ENCODE measurements at places on chromosomes 16 and 17.

DNA sequence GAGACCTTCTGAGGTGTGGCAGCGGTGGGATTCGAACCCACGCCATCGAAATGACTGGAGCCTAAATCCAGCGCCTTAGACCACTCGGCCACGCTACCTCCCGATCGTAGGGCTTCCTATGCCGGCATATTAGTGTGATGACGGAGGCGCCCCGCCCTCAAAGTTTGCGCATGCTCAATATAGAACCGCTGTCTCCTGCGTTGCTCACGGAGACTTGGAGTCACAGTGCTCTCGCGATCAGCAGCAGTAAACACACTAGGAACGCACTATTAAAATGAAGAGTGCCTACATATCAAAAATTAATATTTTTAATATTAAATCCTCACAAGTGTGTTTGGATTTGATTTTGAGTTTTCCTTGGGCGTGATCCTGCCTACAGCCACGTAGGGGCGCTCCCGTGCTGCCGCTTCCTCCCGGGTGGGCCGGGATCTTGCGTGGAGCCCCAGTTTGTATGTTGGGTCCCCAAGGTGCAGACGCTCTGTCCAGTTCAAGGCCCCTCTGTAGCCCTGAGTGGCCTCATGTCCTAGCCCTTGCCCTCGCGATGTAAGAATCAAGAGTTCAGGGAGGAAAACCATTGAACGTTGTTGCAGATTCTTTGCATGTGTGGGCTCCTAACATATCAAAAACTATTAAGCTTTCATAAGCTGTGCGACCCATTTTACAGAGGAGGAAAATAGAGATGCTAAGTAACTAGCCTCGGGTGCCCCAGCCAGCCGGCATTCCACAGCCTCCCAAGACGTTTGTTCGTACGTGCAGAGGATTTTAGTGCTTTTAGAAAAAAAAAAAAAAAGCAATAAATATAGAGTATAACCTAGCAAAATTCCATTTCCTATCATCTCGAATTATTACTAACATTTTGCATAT, 10.2 kb upstream of the EEF2K start:
- DNase-seq = peak; percentile 53

DNA sequence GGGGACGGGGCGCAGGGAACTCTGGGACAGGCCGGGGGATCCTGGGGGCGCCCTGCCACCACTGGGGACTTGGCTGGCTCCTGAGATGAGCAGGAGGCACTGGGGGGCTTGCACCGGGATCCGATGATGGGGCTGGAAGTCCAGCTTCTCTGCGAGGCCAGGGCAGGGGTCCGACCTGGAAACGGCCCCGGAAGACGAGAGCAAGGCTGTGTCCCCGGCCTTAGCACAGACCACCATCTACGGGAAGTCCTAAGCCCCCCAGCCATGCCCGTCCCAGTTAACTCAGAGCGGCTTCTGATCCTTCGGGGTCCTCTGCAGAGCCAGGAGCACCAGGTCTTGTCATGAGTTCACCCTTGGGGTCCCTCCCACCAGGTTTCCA, 573 bp downstream of the CDT1 start:
- no peak for DNase-seq

- peak; percentile 49 for DNase-seq
Measured at GRCh38 chr17:4412933-4413831, 20.6 kb upstream of the SPNS3 start.

GRCh38 chr17:45135978-45136791, 698 bp downstream of the ACBD4 start:
- no peak for DNase-seq

- no peak for DNase-seq
Measured at GRCh38 chr16:81583893-81584631, 139.5 kb downstream of the CMIP start.

- DNase-seq = no peak
Measured at GRCh38 chr17:82568997-82569393, 49.5 kb downstream of the FOXK2 start.

DNA sequence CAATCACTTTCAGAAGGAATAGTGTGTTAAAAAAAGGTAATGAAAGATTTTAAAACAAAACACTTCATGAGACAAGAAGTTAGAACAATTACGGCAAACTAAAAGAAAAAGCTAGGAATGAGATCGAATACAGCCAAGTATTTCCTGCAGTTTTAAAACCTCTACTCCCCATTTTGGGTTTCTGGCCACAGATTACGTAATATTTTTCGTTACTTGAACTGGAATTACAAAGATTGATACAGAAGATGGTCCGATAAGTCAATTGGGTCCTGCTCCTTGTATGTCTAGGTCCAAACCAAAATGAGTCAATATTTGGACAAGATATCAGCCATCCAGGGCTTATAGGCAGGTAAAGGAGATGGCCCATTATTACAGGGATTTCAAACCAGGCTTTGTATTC, 52.2 kb downstream of the SIAH1 start:
- no peak for DNase-seq

- DNase-seq = no peak
Measured at GRCh38 chr17:3801792-3802191, 804 bp upstream of the ITGAE start.

DNA sequence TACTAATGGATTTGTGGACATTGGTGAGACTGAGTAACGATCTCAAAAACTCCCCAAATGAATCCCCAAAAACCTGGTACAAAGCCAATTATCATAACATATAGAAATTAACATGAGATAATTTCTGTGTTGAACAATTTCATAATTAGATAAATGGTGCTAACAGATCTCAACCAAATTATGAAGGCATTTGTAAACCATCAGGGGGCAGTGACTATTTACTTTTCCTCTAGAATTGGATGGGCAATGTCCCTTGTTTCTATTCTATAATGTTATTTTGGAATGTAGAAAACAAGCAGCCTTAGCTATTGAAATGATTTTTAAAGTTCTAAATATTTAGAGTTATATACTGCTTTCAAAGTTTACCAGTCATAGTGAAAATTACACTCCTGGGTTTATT, 57.8 kb downstream of the MYH10 start:
- no peak for DNase-seq

DNA sequence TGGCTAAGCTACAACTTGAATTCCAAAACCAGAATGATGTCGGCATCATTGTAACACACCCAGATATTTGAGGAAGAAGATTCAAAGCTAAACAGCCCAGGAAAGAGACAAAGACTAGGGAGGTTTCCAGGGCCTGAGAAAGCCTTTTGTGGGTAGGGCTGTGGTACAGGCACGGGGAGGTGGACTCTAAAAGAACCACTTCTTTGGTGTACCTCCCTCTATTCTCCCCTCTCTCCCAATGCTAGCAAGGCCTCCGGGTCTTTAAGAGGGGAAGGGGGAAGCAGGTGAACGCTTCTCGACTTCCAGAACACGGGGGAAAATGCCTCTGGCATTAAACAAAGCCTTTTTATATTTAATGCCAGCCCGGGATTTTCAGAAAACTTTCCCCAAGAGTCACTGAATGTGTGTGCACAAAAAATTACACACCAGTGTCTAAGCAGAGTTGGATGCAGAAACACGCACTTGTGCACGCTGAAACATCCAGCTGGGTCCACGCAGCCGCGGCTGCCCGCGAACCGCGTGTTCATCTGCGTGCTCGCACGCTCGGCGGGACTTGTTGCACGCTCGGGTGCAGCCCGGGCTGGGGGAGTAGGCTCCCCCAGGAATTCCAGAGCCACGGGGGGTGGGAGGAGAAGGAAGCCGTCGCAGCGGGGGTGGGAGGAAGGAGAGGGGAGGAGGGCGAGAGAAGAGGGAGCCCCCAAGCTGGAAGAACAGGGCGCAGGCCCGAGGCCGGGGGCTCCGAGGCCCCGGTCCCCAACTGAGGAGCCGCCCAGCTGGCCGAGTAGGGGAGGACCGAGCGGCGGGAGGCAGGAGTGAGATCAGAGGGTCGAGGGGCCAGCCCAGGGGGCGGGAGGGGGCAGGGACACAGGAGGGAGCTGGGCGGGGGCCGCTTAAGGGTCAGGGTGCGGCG, 20.1 kb upstream of the ZNF423 start:
- no peak for DNase-seq

DNA sequence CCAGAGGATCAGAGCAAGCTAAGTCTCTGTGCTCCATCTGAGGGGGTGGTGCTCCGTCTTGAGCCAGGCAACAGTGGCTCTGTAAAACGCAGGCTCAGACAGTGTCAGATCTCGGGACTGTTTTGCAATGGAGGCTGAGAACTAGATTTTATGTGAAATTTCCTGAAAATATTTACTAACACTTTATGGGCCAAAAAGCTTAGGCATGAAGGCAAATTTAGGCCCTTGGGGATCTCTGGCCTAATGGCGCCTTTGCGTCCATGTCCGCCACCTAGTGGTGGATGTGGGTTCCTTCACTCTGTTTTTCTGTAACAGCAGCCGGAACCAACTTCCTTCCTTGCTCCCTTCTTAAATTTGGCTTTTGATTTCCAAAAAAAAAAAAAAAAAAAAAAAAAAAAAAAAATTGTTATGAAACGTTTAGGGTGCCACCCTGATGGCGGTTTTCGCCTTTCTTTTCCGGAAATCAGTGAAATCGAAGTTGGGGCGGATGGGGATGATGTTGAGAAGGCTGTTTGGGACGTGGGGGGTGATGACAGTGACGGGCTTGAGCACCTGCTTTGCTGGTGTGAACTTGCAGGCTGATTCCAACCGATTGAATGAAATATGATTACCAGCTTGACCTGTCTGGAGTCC, 14.0 kb upstream of the ELAC2 start:
- no peak for DNase-seq

DNA sequence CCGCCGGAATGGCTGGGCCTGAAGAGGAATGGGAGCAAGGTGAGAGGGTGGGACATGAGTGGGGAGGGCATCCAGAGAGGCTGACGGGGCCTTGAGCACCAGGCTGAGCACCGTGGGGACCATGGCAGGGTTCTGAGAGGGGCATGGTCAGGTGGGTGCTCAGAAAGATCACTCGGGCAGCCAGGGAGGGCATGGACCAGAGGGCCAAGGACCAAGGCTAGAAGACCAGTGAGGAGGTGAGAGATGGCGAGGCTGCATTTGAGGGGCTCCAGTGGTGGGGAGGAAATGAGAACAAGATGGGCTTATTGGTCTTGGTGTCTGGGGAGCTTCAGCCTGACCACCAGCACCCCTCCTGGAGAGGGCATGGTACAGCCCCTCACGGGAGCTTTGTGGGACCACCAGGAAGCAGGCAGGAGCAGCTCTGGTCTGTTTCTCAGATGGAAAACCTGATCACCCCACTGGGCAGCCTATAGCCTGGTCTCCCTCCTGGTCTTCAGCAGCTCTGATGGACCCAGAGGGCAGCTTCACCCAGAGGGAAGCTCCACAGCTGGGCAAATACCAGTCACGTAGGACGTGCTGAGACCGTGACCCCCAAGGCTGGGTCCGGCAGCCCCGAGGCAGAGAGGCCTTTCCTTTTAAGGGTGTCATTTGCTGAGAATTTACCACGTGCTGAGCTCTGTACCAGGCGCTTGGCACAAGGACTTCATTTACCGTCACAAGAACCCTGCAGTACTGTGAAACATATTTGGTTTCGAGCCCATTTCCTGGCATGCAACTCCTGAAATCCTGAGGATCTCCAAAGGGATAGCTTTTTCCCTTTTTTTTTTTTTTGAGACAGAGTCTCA, 11.4 kb upstream of the NCBP3 start:
- DNase-seq = no peak

DNA sequence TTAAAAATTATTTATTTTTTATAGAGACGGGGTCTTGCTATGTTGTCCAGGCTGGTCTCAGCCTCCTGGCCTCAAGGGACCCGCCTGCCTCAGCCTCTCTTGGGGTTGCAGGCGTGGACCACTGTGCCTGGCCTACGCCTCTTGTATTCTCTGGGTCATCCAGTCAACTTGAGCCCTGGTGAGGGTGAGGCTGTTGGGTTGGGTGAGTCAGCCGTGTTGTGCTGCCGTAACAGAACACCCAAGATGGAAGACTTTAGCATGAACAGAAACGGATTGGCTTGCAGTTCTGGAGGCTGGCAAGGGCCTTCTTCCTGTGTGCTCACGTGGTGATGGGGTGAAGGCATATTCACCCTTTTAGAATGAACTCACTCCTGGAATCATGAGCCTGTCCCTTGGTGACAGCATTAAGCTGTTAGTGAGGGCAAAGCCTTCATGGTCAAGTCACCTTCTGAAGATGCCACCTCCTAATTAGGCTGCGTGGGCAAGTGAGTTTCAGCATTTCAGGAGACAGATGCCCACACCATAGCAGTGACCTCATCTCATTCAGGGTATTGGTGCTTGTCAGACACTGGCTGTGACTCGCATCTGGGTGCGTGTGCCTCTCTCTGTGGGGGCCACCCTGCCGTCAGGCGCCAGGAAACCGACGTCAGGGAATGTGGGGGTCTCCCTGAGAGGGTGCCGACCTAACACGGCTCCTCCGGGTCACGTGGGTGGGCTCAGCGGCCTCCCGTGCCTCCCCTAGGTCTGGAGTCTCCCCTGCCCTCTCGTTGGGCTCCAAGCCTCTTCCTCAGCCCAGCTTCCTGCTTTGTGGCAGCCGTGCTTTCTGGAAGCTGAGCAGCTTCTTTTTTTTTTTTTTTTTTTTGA, 49.8 kb downstream of the WDR45B start:
- no peak for DNase-seq

- no peak for DNase-seq
Measured at GRCh38 chr17:80447790-80448189, 28.6 kb downstream of the NPTX1 start.

DNA sequence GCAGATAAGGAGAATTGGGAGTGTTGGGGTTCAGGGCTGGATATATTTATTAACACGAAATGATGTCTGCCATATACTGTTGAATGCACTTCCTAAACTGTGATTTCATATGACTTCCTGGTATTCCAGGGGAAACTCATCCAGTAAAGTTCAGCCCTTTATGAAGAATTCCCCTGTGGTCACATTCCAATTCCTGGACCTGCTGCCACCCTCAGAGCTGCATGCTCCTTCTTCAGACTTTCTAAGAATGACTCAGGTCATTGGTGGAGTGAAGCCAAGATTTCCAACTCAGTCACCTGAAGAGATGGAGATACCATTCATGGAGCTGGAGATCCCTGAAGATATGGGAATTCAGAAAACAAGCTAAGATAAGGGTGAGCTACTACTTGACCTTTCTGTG, 114.2 kb upstream of the TMEM97 start:
- no peak for DNase-seq

DNA sequence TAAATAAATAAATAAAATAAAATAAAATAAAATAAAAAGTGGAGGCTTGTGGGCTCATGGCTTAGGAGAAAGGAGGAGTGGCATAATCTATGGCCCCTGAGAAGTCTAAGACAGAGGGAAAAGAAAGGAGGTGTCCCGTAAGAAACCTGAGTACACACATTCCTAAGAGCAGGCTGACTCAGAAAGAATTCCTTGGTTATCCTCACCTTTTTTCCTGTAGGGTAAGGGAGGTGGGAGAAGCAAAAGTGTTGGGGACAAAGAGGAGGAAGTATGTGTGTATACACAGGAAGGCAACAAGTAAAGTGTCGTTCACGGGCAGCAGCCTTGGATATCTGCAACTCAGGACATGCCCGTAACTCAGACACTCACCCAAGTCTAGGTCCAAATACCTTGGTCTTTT, 29.3 kb downstream of the MARF1 start:
- no peak for DNase-seq

DNA sequence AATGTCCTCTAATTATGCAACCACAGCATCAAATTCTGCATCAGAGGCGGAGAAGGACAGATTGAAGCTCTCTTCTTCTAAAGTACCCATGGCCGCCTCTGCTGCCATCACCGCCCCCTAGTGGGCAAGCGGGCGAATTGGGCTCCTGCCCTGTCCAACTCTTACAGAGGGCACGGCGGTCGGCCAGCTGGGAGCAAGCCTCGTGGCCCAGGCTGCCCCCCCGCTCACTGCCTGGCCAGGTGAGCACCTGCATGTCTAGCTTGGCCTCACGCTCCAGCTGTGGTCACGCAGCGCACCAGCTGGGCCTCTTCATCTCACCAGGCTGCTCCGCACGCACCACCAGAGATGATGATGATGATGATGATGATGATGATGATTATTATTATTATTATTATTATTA, 146.1 kb upstream of the TOM1L1 start:
- no peak for DNase-seq
